ENCODE measurements at places on chromosomes 3 and 15.
A peak's percentile ranks its signal among the peaks of the same experiment; 100 is the strongest.

DNA sequence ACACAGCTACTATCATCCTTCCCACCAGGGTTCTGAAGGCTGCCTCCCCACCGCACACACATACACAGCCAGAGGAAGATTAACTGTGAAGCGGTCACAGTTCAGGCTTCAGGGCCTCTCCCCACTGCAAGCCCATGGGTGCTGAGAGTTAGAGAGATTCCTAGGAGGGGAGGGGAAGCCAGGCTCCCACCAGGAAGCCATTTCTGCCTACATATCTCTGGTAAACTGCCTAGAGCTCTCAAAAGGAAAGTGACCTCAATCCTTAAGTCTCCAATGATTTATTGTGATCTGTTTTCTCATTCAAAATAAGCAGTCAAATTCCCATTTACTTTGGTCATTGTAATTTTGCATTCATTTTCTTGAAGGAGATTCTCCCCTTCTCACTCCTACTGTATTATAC, 141.0 kb upstream of the BNIP2 start:
- no peak for DNase-seq

- no peak for DNase-seq
These were observed 75.7 kb downstream of the EFL1 start for GRCh38 chr15:82186719-82187406.

- DNase-seq: no peak
These were observed 633.7 kb downstream of the ZIC1 start for GRCh38 chr3:148042663-148043445.

DNA sequence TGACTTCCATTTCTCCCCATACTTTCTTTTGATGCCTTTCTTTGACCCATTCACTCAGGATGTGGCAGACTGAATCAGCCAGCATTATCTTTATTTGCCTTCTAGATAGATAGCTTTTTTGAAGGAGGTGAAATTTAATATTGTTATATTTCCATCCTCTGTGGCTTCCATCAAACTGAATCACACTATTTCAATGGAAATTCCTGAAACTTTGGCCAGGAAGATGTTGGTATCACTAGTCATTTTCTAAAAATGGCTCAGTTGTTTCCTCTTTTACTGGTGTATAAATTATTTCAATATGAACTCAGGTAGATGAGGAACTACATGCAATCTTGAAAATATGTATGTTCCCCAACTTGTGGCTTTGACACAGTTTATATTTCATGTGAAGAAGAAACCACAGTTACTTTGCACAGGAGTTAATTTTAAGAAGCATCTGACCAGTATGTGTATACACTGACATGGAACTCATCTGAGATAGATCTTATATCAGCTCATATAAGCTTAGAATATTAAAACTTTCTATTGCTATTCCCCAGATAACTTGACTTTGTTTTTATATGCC, 248.3 kb downstream of the CGGBP1 start:
- no peak for DNase-seq

DNA sequence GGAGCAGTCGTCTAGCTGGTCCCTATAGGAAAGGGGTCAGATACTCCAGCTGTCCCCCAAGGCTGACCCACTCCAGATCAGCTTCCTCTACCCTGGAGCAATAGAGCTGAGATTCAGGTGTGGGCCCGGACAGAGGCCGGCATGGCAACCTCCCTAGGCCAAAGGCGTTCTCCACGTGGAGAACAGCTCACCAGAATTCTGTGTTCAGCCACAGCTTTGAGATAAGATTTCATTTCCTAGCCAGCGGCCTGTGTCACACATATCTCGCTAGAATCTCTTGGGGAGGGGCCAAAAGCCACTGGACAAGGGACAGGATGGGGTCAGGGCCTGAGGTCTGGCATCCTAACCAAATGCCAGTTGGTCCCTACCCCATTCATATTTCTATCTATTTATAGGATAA, 20.1 kb downstream of the SRGAP3 start:
- DNase-seq: no peak

- no peak for DNase-seq
These were observed 89.4 kb upstream of the SKOR1 start for GRCh38 chr15:67735896-67736295.

DNA sequence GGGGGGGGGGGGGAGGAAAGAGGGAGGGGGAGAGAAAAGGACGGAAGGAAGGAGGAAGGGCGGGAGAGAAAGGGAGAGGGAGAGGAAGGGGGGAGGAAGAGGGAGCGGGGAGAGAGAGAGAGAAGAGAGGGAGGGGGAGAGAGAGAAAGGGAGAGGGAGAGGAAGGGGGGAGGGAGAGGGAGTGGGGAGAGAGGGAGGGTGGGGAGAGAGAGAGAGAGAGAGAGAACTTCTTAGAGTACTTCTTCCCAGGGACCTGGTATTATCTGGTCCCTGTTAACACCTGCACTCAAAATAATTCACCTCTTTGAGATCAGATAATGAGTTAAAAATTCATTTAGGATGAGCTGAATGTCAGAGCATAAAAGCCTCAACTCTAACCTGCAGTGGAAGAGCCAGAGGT, 1.1 kb downstream of the SEC13 start:
- DNase-seq: no peak

DNA sequence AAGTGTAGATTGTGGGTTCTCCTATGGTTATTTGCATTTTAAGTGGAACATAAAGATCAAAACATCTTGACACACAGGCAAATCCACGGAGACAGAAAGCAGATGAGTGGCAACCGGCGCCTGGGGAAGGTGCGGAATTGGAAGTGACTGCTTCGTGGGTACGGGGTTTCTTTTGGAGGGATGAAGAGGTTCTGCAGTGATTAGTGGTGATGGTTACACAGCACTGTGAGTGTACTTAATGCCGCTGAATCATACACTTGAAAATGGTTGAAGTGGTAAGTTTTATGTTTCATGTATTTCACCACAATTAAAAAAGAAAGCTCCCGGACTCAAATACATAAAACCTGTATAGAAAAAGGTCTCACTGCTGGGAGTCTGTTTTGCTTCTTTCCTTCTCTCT, 18.5 kb upstream of the VPS33B start:
- no peak for DNase-seq

- no peak for DNase-seq
These were observed 44.4 kb downstream of the PIK3CA start for GRCh38 chr3:179192542-179192941.

- DNase-seq: no peak
These were observed 88.0 kb upstream of the RASGRF1 start for GRCh38 chr15:79178594-79178993.

- no peak for DNase-seq
These were observed 330.5 kb downstream of the ROBO2 start for GRCh38 chr3:77370413-77370812.

DNA sequence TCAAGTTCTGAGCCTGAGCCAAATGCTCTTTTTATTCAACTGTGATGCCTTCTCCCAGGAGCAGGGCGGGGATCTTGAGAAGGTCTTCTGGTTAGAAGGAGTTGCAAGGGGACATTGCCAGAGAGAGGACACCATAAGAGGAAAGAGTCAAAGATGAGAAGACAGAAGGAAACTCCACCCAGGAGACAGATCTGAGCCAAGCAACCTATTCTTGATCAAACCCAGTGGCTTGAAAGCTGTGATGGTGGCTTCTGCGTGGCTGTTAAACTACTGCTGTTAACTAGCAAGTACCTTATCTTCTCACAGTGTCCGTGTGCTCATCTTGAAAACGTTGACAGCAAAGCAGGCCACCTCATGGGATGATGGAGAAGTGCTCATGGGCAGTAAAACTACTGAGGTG, 19.8 kb upstream of the AGBL1 start:
- no peak for DNase-seq

- DNase-seq: no peak
These were observed 40.3 kb upstream of the SCN5A start for GRCh38 chr3:38689774-38690173.

DNA sequence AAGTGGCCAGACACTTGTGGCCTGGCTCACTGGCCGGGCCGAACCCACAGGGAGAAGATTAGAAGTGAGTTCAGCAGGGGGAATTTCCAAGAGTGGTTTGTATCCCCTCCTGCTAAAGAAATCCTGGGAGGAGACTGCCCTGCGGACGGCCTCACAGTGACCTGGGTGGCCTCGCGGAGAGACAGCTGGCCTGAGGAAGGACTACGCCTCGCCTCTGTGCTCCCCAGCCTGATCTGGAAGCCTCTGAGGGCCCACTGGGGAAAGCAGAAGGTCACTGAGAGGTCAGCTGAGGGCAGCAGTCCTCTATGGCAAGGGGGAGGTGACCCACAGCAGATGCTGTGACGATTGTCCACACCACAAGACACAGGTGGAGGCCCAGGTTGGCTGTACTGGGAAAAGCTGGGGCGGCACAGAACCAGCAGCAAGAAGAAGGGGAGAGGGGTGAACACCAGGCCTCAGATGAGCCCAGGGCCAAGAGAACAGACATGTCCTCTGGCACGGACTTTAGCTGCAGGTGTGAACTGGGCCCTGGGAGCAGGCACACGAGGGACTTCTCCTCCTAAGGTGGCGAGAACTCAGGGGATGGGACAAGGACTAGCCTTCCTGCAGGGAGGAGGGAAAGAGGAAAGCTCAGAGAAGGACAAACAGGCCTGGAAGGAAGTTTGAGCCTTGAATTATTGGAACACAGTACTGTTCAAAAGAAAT, 37.2 kb upstream of the DLG1 start:
- no peak for DNase-seq

DNA sequence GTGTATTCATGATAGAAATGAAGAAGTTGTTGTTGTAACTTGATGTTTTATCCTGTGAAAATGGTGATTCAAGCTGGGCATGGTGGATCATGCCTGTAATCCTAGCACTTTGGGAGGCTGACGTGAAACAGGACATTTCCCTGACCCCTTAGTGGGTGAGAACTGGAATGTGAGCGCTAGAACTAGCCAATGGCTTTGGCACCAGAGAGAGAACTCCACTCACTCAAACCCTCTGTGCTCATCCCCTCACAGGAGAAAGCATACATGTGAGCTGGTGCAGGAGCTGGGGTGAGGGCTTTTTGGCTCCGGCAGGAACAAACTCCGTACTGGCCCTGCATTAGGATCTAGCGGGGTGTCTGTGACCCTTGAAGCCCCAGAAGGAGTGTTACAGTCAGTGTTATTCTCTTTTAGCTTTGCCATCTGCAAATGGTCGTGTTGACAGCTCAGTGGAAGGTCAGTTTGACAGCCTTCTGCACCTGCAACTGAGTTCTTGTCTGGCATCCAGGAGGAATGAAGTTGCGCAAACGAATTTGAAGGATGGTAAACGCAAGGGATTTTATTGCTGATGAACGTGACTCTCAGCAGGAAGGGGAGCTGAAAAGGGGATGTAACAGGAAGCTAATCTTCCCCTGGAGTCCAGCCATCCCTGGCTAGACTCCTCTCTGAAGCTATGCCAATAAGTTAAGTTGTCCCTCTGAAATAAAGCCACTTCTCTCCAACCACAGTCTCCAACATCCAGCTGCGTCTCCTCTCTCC, 1016.6 kb upstream of the CADM2 start:
- no peak for DNase-seq

GRCh38 chr15:35437157-35437556, 108.8 kb downstream of the DPH6 start:
- no peak for DNase-seq

- DNase-seq: no peak
These were observed 105.9 kb upstream of the AGBL1 start for GRCh38 chr15:85973584-85974347.

DNA sequence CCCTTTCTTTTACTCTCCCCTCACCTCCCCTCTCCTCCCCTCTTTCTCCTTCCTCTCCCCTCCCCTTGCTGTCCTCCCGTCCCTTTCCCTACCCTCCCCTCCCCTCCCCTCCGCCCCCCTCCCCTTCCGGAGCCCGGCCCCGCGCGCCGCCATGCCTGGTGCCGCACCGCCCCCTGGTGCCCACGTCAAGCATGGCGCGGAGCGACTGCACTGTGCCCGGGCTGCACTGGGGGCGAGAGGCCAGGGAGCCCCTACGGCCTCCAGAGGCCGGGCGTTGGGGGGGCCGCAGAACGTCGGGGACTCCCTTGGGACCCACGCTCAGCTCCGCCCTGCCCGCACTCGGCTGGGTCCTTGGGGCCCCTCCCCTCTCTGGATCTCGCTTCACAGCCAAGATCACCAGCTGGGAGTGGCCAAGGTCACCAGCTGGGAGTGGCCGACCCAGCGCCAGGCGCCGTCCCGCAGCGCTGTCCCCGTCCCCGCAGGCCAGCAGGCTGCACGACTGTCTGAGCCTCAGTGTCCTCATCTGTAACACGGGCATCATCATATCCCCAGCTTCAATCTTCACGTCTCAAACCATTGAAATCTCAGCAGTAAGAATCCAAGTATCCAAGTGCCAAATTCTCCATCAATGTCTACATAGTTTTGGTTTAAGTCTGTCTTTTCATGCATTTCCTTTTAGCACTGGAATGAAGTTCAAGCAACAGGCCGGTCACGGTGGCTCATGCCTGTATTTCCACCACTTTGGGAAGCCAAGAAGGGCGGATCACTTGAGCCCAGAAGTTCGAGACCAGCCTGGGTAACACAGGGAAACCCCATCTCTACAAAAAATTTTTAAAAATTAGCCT, 42.5 kb downstream of the TPRA1 start:
- DNase-seq: peak; percentile 66

- DNase-seq: no peak
These were observed 139.9 kb downstream of the SRGAP3 start for GRCh38 chr3:9109568-9109914.

- no peak for DNase-seq
These were observed 672.3 kb downstream of the FHIT start for GRCh38 chr3:60578936-60579335.

GRCh38 chr15:94230883-94231722, at the start of gene MCTP2:
Gene MCTP2, plus strand, starts transcription at chr15:94231561. Its CDS starts 66,705 bp downstream, at chr15:94298266.
- peak; percentile 89 for DNase-seq

DNA sequence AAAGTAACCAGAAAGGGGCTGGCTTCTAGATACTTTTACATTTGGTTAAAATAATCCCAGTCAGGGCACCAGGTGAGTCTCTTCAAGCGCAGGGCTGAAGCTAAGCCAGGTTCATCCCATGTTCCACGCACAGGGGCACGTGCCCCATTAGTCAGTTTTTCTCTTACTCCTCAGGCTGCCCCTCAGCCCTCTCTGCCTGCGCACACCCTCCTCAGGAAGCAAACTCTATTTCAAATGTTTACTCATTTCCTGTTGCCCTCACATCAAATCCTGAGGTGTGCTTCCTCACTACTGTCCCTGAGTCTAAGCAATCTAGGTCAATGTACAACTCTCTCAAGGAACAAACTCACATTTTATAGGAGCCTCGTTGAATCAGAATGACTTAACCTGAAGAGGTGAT, 48.5 kb downstream of the THBS1 start:
- DNase-seq: peak; percentile 39

DNA sequence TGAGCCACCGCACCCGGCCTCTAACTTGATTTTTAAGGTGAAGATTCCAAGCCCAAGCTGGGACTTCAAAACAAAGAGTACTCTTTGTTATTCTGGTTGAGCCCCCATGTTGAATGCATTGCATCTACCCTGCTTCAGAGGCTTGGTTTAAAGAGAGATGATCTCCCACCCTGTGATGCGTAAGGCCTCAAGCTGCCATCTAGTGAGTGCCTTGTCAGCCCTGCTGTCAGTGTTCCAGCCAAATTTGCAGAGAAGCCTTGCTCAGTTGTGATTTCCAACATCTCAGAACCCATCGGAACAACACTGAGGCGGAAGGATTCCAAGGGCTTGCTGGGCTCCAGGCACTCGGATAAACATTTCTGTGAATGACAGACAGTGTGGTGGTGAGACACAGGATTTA, 210.7 kb upstream of the RGMA start:
- no peak for DNase-seq
